ENCODE measurements at places on chromosomes 2 and 18.

DNA sequence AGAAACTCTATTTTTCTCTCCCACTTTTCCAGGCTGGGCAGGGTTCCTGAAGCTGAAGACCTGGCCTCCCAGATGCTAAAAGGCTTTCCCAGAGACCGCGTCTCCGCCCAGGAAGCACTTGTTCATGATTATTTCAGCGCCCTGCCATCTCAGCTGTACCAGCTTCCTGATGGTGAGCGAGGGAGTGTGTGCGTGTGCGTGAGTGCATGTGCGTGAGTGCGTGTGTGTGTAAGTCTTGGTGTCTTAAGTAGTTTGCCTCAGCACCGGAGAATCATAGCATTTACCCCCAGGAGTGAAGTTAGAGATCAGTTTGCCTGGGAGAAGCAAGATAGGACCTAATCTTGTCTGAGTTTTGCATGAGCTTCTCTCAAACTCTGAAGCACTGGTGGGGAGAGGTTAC lies 73.7 kb downstream of the CDK15 start:
- no peak for DNase-seq

DNA sequence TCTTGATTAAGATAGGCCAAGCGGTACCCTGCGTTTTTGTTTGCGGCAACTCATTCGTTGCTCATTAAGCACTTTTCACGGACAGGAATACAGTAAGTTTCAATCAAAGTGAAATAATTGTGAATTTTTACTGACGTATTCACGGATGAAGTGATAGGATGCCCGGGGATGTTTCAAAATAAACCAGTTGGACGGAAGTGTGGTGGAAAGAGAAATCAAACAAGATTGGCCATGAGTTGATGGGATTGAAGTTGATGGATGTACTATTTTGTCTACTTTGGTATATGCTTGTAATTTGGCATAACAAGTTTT lies 481 bp downstream of the TMEM177 start:
- DNase-seq: no peak

GRCh38 chr2:151649966-151650365 lies 84.3 kb downstream of the NEB start:
- DNase-seq: no peak

- no peak for DNase-seq
Observed at GRCh38 chr2:233497692-233498091, 68.9 kb downstream of the USP40 start.

DNA sequence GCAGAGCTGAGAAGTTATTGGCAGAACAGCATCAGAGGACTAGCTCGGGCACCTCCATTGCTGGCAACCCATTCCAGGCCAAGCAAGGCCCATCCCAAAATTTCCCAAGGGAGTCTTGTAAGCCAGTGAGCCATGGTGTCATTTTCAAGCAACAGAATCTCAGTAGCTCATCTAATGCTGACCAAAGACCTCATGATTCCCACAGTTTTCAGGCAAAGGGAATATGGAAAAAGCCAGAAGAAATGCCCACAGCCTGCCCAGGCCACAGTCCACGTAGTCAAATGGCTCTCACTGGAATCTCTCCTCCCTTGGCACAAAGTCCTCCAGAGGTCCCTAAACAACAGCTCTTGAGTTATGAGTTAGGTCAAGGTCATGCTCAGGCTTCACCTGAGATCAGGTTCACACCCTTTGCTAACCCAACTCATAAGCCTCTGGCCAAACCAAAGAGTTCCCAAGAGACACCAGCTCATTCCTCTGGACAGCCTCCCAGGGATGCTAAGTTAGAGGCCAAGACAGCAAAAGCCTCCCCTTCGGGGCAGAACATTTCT lies 2.6 kb downstream of the SMARCAL1 start:
- DNase-seq: no peak

- no peak for DNase-seq
Observed at GRCh38 chr2:27255187-27255586, 7.7 kb downstream of the SLC30A3 start.

GRCh38 chr18:56980151-56980550 lies 166.7 kb upstream of the BOD1L2 start:
- no peak for DNase-seq

Data from activated CD4-positive, alpha-beta T cell treated with anti-CD3 and anti-CD28 coated beads for 48 hours (primary cell).